SHP77 treated with DMSO at 0.1 percent for 48 hours (cell line): ENCODE measurements at places on chromosomes 7 and 10.

- DNase-seq, result no peak
Measured at GRCh38 chr7:130303982-130304381, 11.0 kb downstream of the CPA4 start.

DNA sequence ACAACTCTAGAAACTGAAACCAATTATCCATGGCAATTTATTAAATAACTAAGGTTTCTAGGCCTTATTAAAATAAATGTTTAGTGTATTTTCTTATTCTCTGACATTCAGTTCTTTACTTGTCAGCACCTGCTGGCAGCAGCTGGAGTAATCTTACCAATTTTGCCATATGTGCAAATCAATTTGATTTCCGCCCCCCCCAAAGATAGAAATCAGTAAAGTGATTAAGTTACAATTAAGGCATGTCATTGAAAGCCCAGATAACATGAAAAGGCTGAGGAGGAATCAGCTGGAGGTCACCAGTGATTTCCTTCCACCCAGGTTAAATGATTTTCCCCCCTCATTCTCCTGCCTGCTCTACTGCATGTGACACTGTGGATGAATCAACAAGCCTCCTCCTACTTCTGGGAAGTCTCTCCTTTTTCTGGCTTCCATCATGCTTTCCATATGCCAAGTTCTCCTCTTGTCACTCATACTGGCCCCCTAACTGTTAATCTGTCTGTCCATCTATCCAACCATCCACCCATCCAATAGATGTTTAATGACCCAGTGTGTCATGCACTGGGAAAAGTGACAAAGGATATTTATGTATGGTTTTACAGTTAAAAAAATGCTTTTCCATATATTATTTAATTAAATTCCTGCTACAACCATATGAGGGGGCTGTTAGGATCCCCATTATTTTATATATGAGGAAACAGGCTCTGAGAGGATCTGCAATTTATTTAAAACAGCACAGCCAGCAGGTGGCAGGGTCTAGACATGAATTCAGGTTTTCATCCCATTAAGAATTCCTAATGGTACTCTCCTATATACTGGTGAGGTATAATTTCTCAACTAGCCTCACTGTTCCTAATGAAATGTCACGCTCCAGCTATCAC lies 116.5 kb downstream of the ATXN7L1 start:
- DNase-seq, result no peak

- DNase-seq, result no peak
Measured at GRCh38 chr10:125035136-125035535, 93.2 kb downstream of the ZRANB1 start.

DNA sequence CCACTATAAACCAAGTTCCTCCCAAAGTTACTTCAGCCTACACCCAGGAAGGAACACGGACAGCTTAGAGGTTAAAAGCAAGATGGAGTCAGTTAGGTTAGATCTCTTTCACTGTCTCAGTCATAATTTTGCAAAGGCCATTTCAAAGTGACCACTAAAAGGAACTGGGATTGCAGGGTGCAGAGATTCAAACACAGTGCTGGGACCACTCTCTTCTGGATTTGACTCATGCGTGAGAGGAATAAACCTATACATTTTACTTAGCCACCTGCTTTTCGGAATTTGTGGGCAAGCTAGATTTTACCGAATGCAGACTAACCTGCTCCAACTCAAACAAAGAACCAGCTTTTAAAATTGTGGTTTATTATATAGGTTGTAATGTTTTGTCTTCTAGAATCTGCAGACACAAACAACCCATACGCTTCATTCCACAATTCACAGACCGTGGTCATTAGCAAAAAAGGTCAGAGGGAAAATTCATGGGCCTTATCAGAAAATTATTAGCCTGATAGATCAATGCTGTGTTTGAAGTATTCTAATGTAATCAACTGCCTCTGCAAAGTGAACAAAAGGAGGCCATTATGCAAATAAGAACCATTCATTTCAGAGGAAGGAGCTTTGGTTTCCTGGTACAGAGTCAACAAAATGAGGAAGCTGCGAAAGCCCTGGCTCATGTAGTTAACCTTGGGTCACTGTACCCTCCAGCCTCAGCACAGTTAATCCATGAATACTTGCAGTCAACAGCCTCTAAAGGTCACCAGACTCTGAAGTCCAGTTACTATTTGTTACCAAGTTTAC lies 342.7 kb upstream of the KLF6 start:
- DNase-seq, result no peak

DNA sequence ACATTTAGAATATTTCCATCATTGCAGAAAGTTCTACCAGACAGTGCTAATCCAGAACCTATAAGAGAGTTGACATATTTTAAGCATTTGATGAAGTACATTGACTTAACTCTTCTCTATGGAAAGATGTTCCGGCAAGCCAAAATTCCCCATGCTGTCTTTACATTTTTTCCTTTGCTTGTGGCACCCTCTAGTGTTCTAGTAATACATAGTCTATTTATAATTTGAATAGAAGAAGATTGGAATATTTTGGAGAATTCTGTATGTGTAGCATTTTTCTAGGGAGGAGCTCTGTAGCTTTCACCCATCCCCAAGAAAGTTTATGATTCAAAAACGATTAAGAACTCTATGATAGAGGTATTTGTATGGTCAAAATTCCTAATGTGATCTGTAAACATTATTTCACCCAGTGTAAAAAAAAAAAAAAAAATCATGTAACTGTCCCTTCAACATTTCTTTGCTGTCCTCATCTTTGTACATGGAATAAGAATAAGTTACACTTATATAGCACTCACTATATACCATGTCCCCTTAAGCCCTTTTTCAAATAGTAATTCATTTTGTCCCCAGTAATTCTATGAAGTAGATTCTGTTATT lies 33.2 kb downstream of the NRF1 start:
- DNase-seq, result peak; percentile 22

GRCh38 chr10:80660736-80661135 lies 123.0 kb downstream of the SH2D4B start:
- DNase-seq, result no peak

DNA sequence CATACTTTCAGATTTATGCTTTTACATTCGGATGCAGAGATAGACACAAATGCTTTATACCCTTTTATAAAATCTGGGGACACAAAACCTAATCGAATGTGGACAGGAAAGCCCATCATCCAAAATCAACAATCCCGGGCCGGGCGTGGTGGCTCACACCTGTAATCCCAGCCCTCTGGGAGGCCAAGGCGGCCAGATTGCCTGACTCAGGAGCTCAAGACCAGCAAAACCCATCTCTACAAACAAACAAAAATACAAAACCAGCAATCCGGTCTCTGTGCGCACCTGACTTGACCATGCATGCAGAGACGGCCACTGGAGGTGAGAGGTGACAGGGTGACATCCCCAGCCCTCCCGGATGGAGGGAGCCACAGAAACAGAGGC lies 13.5 kb downstream of the COBL start:
- DNase-seq, result no peak

DNA sequence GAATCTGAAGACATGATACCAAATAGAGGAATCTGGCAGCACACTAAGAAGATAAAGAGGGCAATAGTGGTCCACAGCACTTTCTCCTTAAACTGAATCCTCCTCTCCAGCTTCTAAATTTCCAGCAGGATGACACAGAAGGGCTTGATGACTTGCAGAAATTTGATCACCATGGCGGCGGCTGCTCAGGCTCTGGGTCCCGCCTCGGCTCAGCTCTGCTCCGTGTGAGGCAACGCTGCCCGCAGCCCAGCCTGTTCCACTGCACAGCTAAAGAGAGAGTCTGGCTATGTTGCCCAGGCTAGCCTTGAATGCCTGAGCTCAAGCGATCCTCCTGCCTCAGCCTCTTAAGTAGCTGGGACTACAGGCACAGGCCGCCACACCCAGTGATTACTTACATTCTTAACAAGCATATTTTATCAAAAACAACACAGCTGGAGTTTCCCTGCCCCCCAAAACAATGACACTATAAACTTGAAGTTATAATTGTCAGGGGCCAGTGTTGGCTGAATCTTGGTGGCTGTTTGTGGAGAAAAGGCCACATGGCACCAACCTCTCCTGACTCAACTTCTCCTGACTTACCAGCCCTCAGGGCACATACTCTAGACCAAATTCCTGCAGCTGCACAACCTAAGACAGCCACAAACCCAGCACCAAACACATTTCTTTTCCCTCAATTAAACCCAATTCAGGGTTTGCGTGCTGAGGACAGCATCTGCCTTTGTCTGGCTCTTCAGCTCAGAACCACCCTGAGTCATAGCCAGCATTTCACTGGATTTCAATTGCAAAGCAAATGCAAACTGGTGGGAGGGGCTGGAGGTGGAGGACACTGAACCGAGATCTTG lies 11.6 kb upstream of the TNPO3 start:
- no peak for DNase-seq

GRCh38 chr7:100968031-100968430 lies 1.3 kb upstream of the MUC12 start:
- no peak for DNase-seq
